ENCODE measurements at places on chromosomes 1 and 21.
A peak's percentile ranks its signal among the peaks of the same experiment; 100 is the strongest.

- no peak for DNase-seq
Measured at GRCh38 chr1:223219846-223220610, 77.0 kb upstream of the TLR5 start.

DNA sequence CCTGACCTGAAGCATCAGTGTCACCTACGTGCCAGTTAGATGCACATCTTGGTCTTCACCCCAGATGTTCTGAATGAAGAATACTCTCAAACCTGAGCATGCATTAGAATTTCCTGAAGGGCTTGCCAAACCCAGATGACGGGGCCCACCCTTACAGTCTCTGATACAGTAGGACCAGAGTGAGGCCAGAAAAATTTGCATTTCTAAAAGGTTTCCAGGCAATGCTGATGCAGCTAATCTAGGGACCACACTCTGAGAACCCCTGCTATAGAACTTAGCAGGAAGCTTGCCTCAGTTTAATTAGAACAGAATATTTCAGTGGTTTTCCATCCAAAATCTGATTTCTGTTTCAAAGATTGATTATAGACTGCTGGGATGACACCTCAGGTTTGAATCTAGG lies 9.9 kb upstream of the CTBS start:
- DNase-seq, result no peak

- no peak for DNase-seq
Measured at GRCh38 chr1:150895618-150896017, 8.7 kb downstream of the CTXND2 start.

GRCh38 chr21:44496564-44497550 lies 41.5 kb downstream of the LRRC3 start:
- DNase-seq, result no peak

DNA sequence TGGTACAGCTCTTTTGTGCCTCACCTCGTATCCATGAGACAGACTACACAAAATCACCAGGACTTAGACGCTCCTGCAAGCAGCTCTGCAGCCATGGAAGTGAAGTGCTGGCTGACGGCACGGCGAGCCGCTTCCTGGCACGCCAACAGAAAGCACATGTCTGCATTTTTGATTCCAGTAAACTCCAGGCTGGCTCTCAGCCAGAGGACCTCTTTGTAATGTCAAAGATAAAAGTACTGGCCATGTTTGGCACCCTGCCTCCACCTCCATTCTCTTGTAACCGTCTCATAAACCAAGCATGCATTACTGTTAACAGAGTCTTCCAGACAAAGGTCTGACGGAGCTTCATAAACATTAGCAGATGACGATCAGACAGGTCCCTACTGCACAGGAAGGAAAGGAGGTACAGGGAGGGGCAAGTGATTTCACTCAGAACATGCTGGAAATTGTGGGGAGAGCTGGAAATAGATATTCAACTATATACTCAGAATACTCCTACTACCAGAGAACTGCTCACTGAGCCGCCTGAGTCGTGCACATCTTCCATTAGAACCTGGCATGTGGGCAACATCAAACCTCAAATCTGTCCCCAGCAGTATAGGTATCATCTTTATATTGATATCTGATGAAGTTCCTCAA lies 632.0 kb downstream of the SMYD3 start:
- no peak for DNase-seq

- DNase-seq, result no peak
Measured at GRCh38 chr21:39667353-39667891, 54.7 kb downstream of the B3GALT5 start.

DNA sequence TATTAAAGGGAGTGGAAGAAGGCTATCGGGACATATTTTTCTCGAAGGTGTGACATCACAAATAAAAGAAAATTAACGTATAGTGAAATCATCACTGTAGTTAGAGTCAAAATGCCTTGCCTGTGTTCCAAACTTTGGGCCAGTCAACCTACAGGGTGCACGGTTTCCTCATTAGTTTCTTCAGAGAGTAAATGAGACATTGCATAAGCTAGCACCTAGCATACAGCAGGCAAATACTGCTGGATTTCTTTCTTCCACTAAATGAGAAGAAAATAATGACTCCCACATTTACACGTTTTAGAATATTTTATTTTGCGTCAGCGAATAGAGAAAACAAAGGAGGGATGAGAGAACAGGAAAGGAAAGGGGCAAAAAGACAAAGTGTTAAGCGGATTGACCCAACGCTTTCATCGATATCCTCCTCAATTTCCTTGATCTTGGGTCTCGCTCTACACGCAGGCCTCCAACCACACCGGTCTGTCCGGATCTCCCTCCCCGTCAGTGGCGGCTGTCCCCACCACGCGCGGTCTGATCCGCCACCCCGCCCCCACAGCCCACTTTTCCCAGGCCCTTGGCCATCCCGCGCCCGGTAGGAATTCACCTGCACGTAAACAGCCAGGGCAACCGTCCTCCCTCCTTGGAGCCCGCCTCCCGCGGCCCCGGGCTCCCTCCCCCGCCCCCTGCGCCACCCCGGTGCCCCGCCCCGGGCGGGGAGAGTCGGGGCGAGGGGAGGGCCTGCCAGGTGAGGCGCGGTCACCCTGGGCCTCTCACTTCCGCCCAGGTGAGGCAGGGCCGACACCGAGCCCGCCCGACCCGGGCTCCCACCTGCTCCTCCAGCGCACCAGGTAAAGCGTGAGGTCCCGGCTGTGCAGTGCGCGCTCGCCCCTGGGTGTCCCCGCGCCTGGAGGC lies at the start of gene PATJ:
Gene PATJ, plus strand, starts transcription at position 770 of the 909 bp plus-strand sequence. CDS start 20,413 bp downstream, outside the sequence.
- peak; percentile 43 for DNase-seq

DNA sequence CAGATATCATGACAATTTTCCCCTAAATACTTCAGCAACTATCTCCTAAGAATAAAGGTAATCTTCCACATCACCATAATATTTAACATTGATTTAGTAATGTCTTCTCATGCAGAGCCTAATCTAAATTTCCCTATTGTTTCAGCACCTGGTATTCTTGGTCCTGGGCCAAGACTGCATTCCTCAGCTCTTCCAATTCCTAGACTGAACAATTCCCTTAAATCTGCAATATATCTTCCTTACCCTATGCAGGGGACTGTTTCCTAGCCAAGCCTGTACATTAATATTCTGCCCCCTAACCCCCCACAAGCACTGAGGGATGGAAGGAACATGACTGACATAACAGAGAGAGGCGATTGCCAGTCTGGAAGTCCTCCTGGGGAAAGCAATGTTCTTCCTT lies 28.7 kb upstream of the DISP1 start:
- DNase-seq, result no peak

DNA sequence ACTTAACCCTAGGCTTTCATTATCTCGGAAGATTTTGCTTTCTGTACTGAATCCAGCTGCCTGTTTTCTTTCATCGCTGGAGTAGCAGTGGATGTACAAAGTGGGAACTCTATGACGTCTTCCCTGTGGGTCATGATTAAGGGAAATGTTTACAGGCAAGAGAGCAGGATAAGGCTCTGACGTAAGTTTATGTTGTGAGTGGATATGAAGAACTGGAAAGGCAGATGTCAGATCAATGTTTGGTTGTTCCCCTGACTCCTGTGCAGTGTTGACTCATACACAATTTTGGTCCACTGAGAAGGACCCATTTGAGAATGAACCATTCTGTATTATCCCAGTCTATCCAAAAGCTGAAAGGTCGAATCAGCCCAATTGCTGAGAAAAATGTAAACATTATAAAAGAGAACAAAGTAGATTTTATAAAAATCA lies 292.4 kb downstream of the GRIK1 start:
- no peak for DNase-seq

- DNase-seq, result no peak
Measured at GRCh38 chr1:197485790-197486189, 217.7 kb downstream of the CRB1 start.

Measured in T follicular helper cell (primary cell).